Central memory CD4-positive, alpha-beta T cell (primary cell): ENCODE measurements at places on chromosomes 13 and 19.

DNA sequence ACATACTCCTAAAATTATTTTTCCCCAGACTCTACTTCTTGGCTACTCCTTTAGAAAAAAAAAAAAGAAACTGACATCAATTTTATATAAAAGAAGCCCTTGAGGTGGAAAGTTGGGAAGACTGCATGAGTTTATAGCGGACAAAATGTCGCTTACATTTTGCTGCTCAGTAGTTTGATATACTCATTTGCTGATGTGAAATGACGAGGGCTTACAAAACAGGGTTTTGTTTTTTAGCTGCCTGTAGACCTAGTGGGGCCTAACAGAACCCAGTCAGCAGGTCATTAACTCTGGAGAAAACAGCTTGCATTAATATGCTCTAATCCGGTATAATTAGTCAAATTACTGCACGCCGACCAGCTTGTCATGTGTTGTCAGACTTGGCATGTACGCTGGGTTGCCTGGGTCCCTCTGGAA is 37.6 kb upstream of the MAB21L1 start:
- DNase-seq, result no peak

DNA sequence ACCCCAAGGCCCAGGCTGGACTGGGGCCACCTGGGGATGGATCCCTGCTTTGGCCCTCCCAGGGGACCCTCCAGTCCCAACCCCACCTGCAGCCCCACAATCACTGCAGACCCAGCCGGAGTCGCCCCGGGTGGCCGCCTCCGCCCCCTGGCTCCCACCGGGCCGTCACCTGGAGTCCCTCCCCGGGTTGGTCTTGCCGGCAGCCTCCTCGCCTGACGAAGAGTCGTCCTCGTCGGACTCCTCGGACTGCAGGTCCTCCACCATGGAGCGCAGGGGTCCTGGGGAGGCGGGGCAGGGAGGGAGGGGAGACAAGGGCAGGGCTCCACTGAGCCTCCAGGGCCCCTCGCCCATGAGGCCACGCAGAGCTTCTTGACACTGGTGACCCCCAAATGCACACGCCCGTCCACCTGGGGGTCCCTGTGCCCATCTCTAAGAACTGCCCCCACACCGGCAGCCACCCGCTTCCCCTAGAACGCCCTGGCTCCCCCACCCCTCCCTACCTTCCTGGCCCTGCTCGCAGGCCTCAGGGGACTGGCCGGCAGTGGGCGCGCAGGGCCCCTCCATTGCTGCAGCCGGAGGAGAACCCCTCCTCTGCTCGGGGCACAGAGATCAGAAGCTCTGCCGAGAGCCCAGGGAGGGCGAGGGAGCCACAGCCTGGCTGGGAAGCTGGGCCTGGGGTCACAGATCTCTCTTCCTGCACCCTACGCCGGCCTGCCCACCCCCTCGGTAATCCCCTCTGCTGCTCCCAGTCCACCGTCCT is 63.4 kb downstream of the MLLT1 start:
- no peak for DNase-seq

GRCh38 chr13:97119943-97120342 is 102.2 kb upstream of the MBNL2 start:
- no peak for DNase-seq

DNA sequence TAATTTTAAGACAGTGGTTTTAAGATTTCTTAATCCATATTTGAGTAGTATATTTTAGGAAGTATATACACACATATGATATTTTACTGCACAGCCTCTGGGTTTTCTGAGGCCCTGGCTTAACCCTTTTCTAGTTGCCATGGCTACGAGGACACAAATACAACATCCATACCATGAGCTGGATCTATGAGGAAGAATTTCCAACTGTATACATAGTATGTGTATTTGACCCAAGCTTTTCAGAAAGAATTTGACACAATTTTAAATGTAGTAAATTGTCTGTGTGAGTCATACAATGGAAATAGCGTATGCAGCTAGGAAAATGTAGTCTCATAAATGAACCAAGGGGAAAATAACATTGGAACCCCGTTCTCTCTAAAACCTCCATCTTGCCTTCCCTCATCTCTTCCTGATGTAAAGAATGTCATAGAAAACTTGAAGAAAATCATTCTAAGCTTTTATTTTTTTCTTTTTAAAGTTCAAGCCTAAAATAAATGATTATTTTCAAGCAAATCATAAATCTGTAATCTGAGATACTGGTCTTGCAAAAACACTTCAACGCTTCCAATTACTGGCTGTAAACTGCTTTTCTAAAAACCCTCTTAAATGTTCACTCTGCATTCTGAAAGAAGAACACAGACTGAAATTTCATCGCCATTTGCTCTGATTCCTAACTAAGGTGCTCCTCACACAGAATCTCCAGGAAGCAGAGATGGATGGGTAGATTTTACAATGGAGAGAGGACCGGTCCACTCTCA is 172.4 kb downstream of the LACC1 start:
- DNase-seq, result no peak

DNA sequence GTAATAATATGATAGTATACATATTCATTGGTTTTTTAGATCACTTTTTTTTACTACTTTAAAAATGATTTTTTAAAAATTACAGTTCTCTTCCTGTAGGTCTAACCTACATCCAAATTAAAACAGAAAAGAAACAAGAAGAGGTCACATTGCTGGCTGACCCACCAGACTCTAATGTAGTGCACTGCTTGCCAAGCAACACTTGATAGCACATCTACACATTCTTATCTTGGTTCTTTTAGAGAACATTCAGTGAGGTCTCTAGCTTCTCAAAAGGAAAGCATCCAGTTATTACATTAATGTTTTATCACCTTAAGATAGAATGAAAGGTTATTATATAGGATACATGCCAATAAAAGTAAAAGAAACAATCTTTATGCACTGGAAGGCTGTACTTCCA is 35.6 kb downstream of the NDFIP2 start:
- no peak for DNase-seq

DNA sequence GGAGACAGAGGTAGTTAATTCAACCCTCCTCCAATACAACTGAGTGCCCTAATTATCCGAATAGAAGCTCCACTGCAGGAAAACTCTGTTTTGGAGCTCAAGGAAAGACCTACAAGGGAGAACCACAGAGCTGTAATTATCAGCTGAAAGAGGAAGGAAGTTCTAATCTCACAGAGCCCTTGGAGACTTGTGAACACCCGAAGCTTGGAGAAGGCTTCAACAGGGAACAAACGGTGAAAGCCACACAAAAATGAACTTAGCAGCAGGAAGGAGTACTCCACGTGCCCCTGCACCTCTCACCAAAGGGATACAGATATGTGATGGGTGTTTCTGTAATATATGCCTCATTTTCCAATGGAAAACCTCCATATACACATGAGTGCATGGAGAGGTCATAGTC is 61.1 kb downstream of the IRS2 start:
- no peak for DNase-seq

- DNase-seq, result no peak
These were observed 97.5 kb downstream of the RGCC start for GRCh38 chr13:41554626-41555386.

DNA sequence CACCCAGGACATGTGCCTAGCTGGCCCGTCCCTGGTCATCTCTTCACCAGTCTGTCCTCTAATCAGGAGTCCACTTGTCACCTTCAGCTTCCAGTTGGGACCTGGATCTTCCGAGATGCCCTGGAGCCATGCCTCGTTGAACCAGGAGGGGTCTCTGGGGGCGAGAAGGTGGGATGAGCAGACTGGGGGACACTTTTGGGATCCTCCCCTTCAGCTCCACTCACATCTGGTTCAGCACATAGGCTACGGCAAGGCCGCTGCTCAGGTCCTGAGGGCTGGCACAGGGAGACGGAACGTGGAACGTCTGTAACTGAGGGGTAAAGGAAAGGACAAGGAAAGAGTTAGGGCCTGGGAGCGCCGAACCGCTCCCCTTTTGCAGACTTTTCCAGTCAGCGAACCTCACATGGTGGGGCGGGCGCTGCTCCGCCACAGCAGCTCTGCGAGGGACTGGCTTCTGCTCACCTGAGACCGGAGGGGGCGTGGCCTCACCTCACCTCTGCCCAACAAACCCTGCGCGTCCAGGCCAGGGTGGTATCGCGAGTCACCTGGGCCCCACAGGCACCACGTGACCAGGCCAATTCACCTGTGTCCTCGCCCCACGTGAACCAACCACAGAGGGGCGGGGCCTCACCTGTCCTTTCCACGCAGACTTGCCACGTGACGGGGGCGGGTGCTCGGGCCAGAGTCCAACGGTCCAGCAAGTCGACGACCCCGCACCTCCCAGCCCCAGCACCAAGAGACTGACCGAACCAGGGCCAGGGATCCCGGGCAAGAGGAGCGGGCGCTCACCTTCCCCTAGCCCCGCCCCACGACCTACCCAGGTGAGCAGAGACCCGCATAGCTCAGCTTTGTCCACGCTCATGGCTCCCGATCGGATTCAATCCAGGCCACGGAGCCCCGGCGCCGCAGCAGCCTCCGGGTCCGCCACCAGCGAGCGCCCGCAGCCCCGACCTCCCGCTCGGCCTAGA is at the start of gene HOOK2:
HOOK2 (minus strand) TSS at position 965 of the 968 bp plus-strand sequence; CDS start at position 862, 103 bp downstream.
- no peak for DNase-seq

DNA sequence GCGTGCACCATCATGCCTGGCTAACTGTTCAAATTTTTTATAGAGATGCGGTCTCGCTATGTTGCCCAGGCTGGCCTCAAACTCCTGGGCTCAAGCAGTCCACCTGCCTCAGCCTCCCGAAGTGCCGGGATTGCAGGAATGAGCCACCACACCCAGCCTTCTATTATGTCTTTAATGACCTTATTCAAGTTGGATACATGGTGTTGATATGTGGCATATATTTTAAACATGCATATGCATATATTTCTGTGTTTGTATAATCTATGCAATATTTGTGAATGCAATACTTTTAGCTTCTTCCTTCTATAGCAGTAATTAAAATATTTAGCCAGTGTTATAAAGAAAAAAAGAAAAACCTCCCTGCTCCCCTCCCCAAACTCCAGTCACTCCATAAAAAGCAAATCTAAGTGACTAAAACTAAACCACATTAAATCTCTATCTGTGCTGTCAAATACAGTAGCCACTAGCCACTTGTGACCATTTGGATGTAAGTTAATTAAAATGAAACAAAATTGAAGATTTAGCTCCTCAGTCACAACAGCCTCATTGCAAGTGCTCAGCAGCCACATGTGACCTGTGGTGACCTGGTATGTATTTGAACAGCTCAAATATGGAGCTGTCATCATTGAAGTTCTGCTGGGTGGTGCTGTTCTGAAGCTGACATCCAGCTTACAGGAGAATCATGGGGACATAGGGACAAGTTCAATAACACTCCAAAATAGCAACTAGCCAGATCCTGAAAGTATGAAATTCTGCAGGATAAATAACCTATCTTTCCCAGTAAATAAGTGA is 27.4 kb downstream of the FCGBP start:
- DNase-seq, result no peak

- no peak for DNase-seq
These were observed 242.7 kb upstream of the HTR2A start for GRCh38 chr13:47139519-47139918.

- peak; percentile 16 for DNase-seq
These were observed 16.2 kb downstream of the LAIR2 start for GRCh38 chr19:54518844-54519243.

GRCh38 chr19:677201-677600 is 1.0 kb downstream of the FSTL3 start:
- no peak for DNase-seq

DNA sequence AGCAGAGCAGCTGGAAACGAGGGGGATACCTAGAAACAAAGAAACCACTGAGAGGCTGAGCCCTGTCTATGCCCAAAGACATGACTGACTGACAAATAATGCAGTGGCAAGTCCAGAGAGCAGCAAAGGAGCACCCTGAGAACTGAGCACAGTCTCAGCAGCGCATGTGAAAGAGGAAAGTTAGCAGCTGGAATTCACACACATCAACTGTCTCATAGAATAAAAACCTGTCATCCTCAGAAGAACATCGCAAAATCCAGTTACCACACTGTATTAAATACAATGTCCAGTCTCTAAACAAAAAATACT is 24.1 kb upstream of the DLEU7 start:
- no peak for DNase-seq

DNA sequence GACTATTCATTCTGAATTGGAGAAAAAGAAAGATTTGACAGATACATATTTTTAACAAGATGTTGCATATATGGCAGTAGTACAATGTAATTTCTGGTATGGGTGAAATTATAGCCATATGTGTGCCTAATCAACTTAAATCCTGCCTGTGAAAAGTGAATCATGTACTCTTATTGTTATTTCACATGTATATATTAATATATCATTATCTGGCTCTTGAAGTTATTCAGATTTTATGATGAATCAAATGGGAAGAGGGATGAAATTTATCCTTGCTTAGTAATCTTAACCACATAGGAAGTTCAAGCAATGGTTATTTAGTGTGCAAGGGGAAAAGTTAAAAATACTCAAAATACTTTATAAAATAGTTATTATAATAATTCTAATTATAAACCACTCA is 80.5 kb downstream of the GPC6 start:
- DNase-seq, result no peak

- no peak for DNase-seq
These were observed 156.9 kb downstream of the ENOX1 start for GRCh38 chr13:43629691-43630480.
